ENCODE measurements at places on chromosomes 16 and 17.
A peak's percentile ranks its signal among the peaks of the same experiment; 100 is the strongest.

DNA sequence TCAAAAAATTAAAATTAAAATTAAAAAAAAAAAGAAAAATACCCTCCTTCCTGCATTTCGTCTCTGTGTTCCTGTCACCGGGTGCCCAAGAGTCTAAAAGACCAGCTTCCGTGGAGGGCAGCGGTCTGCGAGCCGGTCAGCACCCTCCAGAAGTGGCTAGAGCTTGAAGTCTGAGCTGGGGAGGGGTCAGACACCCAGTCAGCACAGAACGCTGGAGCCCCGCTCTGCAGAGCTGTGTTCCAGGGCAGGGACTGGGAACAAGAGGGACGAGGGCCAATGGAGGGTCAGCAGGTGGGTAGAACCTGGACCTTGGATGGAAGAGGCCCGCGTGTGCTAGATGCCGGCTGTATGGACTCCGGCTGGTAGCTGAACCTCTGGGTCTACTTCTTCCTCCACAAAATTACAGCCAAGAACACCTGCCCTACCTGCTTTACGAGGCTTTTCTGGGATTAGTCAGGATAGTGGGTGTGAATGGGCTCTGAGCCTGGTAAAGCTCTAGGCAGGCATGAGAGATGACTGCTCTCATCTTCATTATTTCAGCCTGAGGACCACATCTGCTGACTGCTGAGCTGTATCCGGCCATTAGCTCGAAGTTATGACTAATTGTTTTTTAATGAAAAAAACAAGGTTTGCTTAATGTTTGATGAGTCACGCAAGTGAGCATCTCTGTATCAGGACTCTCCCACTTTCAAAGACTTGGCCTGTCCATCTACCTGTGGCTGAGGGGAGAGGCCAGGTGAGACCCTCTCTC is 5.9 kb downstream of the TRPV1 start:
- H3K27me3 ChIP-seq: no peaks in the 10 kb centered on the region
- no peak overlapping the region for H3K4me3 ChIP-seq
- DNase-seq: no peak
- H3K4me1 ChIP-seq: no peaks in the 10 kb centered on the region
- no peak overlapping the region for H3K27ac ChIP-seq

DNA sequence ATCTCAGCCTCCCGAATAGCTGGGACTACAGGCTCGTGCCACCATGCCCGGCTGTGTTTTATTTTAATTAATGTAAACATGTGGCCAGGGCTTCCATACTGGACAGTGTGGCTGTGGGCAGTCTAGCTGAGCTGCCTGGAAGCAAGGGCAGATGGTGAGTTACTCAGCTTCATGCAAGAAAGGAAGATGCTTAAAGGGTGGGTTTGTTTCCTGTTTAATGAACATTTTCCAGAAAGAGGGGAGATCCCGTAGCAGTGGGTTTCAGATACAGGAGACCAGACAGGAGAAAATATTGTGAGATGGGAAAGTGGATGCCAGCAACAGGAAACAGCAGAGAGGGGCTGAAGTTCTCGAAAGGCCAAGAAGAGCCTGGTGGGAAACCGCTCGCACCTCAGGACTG is 7.3 kb downstream of the MAPK8IP3 start:
- DNase-seq: no peak
- H3K36me3 ChIP-seq: no peaks in the 10 kb centered on the region
- no peaks in the 10 kb centered on the region for H3K4me1 ChIP-seq
- H3K4me3 ChIP-seq: no peak overlapping the region
- H3K27ac ChIP-seq: no peak overlapping the region
- no peaks in the 10 kb centered on the region for H3K27me3 ChIP-seq

GRCh38 chr17:60076811-60077210 is 1.9 kb downstream of the HEATR6 start:
- no peaks in the 10 kb centered on the region for H3K27me3 ChIP-seq
- no peak for DNase-seq
- H3K4me1 ChIP-seq: peaks cover 12% of the 10 kb centered on the region
- peaks cover 12% of the 10 kb centered on the region for H3K36me3 ChIP-seq
- no peak overlapping the region for H3K4me3 ChIP-seq

GRCh38 chr17:61786088-61786487 is 77.2 kb downstream of the BRIP1 start:
- H3K4me1 ChIP-seq: no peaks in the 10 kb centered on the region
- no peak overlapping the region for H3K4me3 ChIP-seq
- no peak for DNase-seq
- H3K27ac ChIP-seq: no peak overlapping the region

GRCh38 chr17:83185023-83186002 is 105.9 kb downstream of the METRNL start:
- H3K4me1 ChIP-seq: no peaks in the 10 kb centered on the region
- no peaks in the 10 kb centered on the region for H3K27me3 ChIP-seq
- DNase-seq: peak; percentile 12
- no peak overlapping the region for H3K4me3 ChIP-seq

- H3K27me3 ChIP-seq: peaks cover 4% of the 10 kb centered on the region
- DNase-seq: no peak
- no peaks in the 10 kb centered on the region for H3K4me1 ChIP-seq
Measured at GRCh38 chr16:86584726-86585721, 6.7 kb downstream of the FOXL1 start.

GRCh38 chr16:75256059-75256571 is 4.7 kb upstream of the BCAR1 start:
- H3K4me3 ChIP-seq: no peak overlapping the region
- peaks cover 14% of the 10 kb centered on the region for H3K4me1 ChIP-seq
- no peak for DNase-seq

GRCh38 chr16:1533443-1533951 is at the start of gene TMEM204:
TSS of gene TMEM204 (plus strand) at chr16:1533666. CDS start at chr16:1534276, 610 bp downstream.
- H3K27ac ChIP-seq: peak within 1 kb of the TSS; percentile 81
- H3K4me1 ChIP-seq: no peaks in the 10 kb centered on the region
- peak; percentile 41 for DNase-seq
- peak within 1 kb of the TSS; percentile 42 for H3K4me3 ChIP-seq

GRCh38 chr17:64599187-64599676 is 62.9 kb downstream of the SMURF2 start:
- no peaks in the 10 kb centered on the region for H3K4me1 ChIP-seq
- H3K27me3 ChIP-seq: no peaks in the 10 kb centered on the region
- DNase-seq: no peak
- H3K27ac ChIP-seq: no peak overlapping the region
- H3K36me3 ChIP-seq: no peaks in the 10 kb centered on the region
- no peak overlapping the region for H3K4me3 ChIP-seq

DNA sequence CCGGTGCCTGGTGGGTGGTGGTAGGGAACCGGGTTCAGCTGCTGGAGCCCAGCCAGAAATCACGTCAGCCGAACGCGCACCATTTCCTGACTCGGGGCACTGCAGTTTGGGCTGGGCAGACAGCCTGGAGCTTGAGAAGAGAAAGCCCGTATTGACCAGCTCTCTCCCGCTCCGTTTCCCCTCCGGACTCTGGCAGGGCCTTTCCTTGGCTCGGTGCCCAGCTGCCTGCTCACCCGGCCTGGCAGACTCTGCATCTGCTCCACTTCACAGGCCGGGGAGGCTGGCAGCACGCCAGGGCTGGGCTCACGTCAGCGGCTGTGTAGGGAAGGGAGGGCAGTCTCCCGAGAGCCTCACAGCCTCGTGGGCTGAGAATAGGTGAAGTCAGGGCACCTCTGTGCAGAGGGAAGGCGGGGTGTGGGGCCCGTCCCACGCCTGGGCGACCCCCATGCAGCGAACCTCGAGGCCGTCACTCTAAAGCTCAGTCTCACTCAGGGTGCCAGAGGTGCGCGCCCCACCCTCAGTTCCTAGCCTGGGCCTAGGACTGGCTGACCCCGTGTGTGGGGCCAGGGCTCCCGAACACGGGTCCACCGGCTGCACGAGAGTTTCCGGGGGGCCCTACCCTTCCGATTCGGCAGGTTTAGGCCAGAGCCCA is 59.1 kb downstream of the OR1D5 start:
- H3K36me3 ChIP-seq: no peaks in the 10 kb centered on the region
- H3K4me3 ChIP-seq: no peak overlapping the region
- peaks cover 14% of the 10 kb centered on the region for H3K4me1 ChIP-seq
- no peaks in the 10 kb centered on the region for H3K27me3 ChIP-seq

DNA sequence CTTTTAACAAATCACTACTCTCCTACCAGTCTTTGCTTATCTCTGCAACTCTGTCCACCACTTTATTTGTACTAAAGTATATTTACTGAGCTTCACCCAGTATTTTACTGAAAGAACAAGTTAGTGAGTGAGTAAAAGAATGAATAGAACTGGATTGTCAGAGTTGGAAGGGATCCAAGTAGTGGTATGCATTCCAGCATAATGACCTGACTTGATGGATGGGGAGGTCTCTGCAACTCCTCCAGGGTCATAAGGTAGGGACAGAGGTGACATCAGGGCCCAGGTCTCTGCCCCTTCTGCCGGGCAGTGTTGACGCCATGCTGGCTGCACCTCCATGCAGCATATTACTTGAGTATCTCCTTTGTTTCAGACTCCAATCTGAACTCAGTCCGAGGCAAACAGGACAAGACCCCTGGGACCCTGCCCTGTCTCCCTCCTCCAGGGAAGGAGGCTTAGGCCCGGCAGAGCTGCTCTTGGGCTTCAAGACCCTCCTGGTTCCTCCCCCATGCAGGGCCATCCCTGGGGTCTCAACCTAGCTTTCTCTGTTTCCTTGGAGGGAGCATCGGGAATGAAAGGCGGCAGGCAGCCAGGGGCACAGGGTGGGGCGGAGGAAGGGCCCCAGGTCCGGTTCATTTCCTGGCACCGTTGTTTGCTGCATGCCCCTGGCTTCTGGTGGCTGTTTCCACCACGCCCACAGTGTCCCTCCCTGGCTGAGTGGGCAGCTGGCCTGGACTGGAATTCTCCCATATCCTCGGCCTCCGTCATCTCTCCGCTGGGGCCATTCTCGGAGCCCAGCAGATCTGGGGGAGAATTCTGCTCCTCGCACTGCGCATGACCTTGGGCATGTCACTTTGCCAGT is 12.4 kb upstream of the ITGA3 start:
- no peaks in the 10 kb centered on the region for H3K27me3 ChIP-seq
- no peak overlapping the region for H3K27ac ChIP-seq
- no peaks in the 10 kb centered on the region for H3K36me3 ChIP-seq

DNA sequence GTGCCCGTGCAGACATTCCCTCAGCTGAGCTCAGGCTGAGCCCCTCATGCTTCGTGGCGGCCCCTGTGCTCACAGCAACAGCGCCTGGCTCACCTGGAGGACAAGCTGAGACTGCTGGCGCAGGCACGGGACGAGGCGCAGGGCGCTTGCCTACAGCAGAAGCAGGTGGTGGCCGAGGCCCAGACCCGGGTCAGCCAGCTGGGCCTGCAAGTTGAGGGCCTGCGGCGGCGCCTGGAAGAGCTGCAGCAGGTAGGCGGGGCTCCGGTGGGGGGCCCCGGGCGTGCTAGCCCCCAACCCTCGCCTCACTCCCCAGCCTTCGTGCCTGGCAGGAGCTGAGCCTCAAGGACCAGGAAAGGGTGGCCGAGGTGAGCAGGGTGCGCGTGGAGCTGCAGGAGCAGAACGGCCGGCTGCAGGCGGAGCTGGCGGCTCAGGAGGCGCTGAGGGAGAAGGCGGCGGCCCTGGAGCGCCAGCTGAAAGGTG is 1.4 kb upstream of the RAC3 start:
- H3K27ac ChIP-seq: no peak overlapping the region
- H3K36me3 ChIP-seq: no peaks in the 10 kb centered on the region
- DNase-seq: no peak
- peak overlapping the region; percentile 47 for H3K4me3 ChIP-seq

- H3K4me1 ChIP-seq: no peaks in the 10 kb centered on the region
- no peaks in the 10 kb centered on the region for H3K27me3 ChIP-seq
- no peak for DNase-seq
- H3K4me3 ChIP-seq: no peak overlapping the region
Measured at GRCh38 chr17:5536866-5537650, 47.3 kb downstream of the NLRP1 start.

- no peak for DNase-seq
- H3K4me3 ChIP-seq: no peak overlapping the region
- no peaks in the 10 kb centered on the region for H3K36me3 ChIP-seq
- H3K27ac ChIP-seq: no peak overlapping the region
- no peaks in the 10 kb centered on the region for H3K27me3 ChIP-seq
- H3K4me1 ChIP-seq: peaks cover 4% of the 10 kb centered on the region
Measured at GRCh38 chr17:75824666-75825065, 19.5 kb downstream of the UNC13D start.

GRCh38 chr17:76685846-76686245 is 24.9 kb downstream of the MXRA7 start:
- no peaks in the 10 kb centered on the region for H3K27me3 ChIP-seq
- H3K4me1 ChIP-seq: peaks cover 3% of the 10 kb centered on the region
- H3K36me3 ChIP-seq: no peaks in the 10 kb centered on the region
- H3K4me3 ChIP-seq: no peak overlapping the region
- no peak for DNase-seq
- no peak overlapping the region for H3K27ac ChIP-seq

- H3K27me3 ChIP-seq: no peaks in the 10 kb centered on the region
- H3K4me1 ChIP-seq: peaks cover 3% of the 10 kb centered on the region
- DNase-seq: peak; percentile 59
Measured at GRCh38 chr16:17270683-17271109, 200.1 kb downstream of the XYLT1 start.
